ENCODE measurements at places on chromosomes 1 and 21.

DNA sequence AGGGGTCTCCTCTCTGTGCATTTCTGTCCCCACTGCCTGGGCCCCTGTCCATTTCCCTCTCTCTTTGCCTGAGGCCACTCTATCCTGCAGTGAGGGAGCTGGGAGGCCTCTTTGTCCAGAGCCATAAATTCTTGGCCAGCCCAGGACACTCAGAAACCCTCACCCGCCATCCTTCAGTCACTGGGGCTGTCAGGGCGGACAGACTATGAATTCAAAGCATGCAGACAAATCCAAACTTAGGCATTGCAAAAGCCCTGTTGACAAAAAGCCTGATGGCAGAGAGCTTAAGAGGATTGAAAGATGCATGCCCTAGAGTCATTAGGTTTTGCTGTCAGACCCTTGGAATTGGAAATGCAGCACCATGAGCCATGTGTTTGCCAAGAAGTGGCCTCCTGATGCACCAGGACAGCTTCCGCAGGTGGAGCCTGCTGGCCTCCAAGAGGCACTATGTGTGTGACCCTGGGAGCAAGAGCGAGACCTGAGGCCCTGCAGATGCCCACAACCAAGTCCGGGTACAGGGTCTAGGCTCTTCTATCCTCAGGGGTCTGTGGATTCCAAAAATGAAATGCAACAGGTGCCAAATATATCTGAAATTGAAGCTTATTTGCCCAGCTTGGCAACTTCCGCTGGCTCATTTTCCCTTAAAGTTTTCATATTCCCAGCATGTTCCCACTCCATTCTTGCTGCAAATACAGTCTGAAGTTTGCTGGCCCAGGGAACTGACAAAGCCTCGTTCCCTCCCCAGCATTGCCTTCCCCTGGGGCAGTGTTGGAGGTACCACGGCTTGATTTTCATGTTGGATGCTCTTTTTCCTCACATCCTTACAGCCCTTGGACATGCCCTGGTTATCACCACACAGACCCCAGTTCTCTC is 177.9 kb downstream of the PGBD5 start:
- no peak for DNase-seq

DNA sequence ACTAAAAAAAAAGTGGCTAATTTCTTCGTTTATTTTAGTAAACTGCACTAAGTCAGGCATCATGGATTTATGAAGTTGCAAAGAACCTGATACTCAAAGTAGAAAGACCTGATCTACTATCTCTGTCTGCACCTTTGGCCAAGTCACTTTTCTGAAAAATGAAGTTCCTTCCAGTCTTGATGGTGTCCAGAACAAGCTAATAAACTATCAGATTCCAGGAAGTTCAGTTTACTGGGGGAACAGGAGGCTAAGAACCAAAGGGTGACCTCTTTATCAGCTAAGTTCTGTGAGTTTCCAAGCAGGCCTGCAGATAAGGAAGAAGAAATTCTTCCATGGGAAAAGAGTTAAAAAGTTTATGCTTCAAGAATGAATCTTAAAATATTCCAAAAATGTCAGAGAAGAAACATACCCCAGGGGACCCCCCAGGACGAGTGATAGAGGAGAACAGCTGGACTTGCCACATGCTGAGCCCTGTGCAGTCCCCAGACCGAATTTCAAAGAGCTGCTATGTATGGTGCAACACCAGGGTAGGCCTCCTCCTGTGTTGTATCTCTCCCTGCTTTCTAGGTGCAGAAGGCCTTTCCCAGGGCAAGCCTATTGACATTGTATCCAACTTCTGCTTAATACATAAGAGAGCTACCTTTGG is 72.8 kb upstream of the FGGY start:
- no peak for DNase-seq

GRCh38 chr21:23936224-23936623 is 1671.1 kb downstream of the MRPL39 start:
- DNase-seq = no peak

DNA sequence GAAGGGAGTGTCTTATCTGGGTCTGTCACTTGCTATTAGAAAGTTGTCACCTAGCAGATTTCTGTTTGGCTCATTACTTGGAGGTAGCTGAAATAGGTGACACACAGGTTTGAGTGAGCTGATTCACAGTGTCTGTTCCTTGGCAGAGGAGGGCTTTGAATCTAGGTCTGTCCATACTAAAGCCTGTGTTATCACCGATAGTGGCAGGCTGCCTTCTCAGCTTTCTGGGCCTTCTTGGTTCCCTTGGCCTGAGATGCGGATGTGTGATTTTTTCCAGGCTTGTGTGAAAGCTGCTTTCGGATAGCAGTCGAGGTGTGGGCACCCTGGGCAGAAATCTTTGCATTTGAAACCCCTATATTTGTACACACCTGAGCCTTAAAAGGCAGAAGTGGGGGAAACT is 73.9 kb downstream of the ACTL8 start:
- no peak for DNase-seq

GRCh38 chr1:63324779-63325119 is 2.4 kb downstream of the FOXD3 start:
- DNase-seq = no peak

- DNase-seq = no peak
Observed at GRCh38 chr1:114238053-114238452, 84.4 kb upstream of the SYT6 start.

GRCh38 chr1:180424848-180425457 is 77.4 kb downstream of the ACBD6 start:
- no peak for DNase-seq

DNA sequence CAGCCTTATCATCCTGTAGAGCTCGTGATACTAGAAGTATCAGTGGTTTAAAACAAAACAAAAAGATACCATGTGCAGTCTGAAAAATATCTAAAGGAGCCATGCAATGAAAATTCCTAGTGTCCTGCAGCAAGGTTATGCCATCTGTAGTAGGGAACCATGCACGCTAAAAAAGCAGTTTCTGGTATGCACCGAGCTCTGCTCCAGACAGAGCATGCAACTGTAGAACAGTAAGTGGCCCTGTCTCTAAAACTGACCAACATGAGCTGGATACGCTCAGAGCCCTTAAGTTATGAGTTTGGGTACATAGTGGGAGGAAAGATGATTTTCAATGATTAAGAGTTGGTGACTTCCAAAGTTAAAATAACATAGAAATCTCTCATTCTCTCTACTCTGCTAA is 159.3 kb upstream of the ADAMTS5 start:
- no peak for DNase-seq

DNA sequence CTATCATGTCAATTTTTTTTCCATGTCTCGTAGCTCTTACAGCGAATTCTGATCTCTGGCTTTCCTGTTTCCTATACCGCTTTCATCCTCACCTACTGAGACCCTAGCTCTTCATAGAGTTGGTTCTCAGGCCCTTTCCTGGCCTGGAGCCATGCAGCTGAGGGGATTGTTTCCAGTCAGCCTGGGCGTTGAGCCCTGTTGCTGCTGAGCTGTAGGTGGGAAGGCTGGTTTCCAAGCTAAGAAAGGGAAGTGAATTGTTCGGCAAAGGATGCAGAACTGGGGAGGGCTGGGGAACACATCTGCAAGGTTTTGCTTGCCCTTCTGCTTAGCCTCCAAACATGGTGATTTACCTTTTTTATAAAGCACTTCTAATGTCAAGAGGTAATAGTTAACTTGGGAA is 41.5 kb downstream of the SPATA46 start:
- no peak for DNase-seq

- DNase-seq = no peak
Observed at GRCh38 chr1:227947676-227948492, at the start of gene WNT9A. WNT9A (minus strand) TSS chr1:227947932; CDS start chr1:227947887, 45 bp downstream.
